ENCODE measurements at places on chromosomes 2 and 18. TPM values are rescaled to one million over a fixed set of nuclear protein-coding genes. Genes with fewer than 3 reads are reported as not detected.

The BOLL gene
- not detected for total RNA-seq

The TUBA3D gene
- not detected for total RNA-seq

The MC4R gene
- total RNA-seq, result not detected

The COL6A3 gene
- 0.09 TPM for total RNA-seq

The SH3RF3 gene
- total RNA-seq, result 0.40 TPM

The RFX8 gene
- total RNA-seq, result not detected

The FRZB gene
- 0.07 TPM for total RNA-seq

The OTX1 gene
- total RNA-seq, result 4.3 TPM

The HRH4 gene
- not detected for total RNA-seq

The SKOR2 gene
- total RNA-seq, result not detected

The ACMSD gene
- total RNA-seq, result not detected

The DSG4 gene
- total RNA-seq, result 0.02 TPM

The ADD2 gene
- 23.6 TPM for total RNA-seq

The NDUFS1 gene
- 60.0 TPM for total RNA-seq

The DSC3 gene
- total RNA-seq, result 1.8 TPM

The STPG4 gene
- total RNA-seq, result not detected

The ATP8B1 gene
- total RNA-seq, result 9.9 TPM

The ENOSF1 gene
- 26.5 TPM for total RNA-seq

The SLC16A14 gene
- total RNA-seq, result 1.4 TPM

The BZW1 gene
- 437 TPM for total RNA-seq

The SPR gene
- total RNA-seq, result 140 TPM

The C2orf74 gene
- total RNA-seq, result 15.1 TPM

The HNRNPA3 gene
- total RNA-seq, result 370 TPM

The FAM110C gene
- 0.14 TPM for total RNA-seq

The RETREG2 gene
- 86.5 TPM for total RNA-seq

The HTR2B gene
- 0.07 TPM for total RNA-seq

The AMER3 gene
- total RNA-seq, result not detected

The KYNU gene
- 304 TPM for total RNA-seq

The ASXL3 gene
- total RNA-seq, result not detected

The TMEM17 gene
- total RNA-seq, result 5.7 TPM

The UBXN4 gene
- 46.9 TPM for total RNA-seq

The FNDC4 gene
- total RNA-seq, result 4.3 TPM

The CDH19 gene
- total RNA-seq, result 2.1 TPM

The TMEM247 gene
- not detected for total RNA-seq

The CACNB4 gene
- 0.10 TPM for total RNA-seq

The ANKRD53 gene
- 0.07 TPM for total RNA-seq

The OXER1 gene
- total RNA-seq, result not detected

The CCDC85A gene
- 0.11 TPM for total RNA-seq

The FEZ2 gene
- 48.7 TPM for total RNA-seq

The ADRA2B gene
- total RNA-seq, result 0.08 TPM

Measured in A549 treated with DMSO at 1 μM for 4 hours (cell line).